Non-pigmented ciliary epithelial cell (primary cell): ENCODE measurements at places on chromosomes 3 and 15.

- DNase-seq = no peak
These were observed 103.0 kb downstream of the ISL2 start for GRCh38 chr15:76439542-76439941.

GRCh38 chr3:128425142-128425845, 41.4 kb downstream of the DNAJB8 start:
- DNase-seq = no peak

DNA sequence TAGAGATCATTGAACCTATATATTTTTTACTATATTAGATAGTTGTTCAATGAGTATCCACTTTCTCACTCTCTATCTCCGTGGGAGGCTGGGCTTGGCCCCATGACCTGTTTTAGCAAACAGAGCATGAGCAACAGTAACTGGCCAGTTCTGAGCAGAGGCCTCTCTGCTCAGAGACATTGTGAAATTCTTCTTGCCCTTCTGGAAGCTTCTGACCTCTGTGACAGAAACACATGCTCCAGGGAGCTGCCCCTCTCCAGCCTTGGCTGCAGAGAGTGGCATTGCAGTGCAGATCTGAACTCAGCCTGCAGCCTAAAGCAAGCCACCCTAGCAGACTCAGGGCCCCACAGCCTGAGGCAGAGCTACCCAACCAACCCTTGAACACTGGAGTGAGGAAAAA, 20.5 kb downstream of the FAM240A start:
- DNase-seq = no peak

- DNase-seq = no peak
These were observed 18.7 kb downstream of the MCCC1 start for GRCh38 chr3:183080628-183081027.

DNA sequence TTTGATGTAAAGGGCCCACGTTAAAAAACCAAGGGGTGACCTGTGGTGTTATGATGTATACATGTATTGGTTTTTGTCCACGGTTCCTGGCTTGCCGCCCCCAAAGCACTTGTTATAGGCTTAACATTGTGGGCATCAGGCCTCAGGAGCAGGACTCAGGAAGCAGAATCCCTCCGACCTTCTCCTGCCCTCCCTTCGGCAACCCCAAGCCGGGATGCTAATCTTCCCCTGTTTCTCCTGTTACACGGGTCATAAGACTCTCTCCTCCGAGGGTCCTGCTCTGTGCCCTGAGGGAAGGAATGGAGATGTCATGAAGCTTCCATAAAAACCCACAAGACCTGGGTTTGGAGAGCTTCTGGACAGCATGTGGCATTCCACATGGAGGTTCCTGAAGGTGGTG, 48.8 kb downstream of the RPLP1 start:
- DNase-seq = no peak

- no peak for DNase-seq
These were observed 734.2 kb downstream of the MCTP2 start for GRCh38 chr15:94965593-94965992.

DNA sequence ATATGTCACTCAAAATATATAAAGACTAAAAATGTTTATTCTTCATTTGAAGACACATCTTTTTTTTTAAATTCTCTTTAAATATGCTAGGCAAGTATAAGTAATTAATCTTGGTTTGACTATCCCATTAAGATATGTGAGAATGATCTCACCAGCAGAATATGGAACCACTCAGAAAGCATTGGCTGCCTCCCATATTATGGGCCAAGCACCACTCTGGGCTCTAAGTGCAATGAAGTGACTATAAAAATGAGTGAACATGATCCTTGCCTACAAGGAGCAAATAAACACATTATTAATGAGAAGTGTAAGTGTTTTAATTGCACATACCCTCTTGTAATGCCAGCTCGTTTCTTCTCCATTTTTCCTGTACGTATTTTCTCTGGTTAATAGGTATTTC, 328.5 kb downstream of the NAALADL2 start:
- no peak for DNase-seq

DNA sequence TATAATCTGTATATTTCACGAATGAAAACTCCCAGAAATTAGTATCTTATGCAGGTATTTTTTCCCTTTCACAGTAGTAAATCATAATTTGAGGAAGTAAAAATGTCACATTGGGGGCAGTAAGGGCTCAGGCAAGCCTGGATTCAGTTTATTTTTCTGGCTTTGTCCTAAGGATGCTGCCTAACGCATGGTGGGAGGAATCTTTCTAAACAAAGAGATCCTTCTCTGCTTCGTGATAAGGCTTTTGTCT, 35.7 kb downstream of the DNASE1L3 start:
- no peak for DNase-seq

- DNase-seq = no peak
These were observed 64.7 kb downstream of the BFSP2 start for GRCh38 chr3:133464573-133464972.
